ENCODE measurements at places on chromosomes 5 and 9. TPM values are rescaled to one million over a fixed set of nuclear protein-coding genes. Genes with fewer than 3 reads are reported as not detected.

Gene FST
- total RNA-seq = 14.7 TPM

DNA sequence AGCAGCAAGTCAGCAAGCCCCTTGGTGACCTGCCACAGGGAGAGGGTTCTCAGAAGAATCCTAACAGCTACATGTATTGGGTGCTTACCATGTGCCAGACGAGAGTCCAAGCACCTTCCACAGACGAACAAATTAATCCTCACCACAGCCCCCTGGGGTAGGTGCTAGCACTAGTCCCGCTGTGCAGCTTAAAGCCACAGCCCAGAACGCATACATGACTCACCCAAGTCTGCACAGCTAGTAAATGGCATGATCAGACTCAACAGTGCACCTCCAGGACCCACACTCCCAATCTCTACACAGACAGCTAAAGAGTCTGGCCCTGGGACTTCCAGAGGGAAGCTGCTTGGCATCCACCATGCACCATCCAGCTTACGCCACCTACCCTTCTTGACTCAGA, 111.5 kb downstream of the PAX5 start:
- H3K27ac ChIP-seq = no peak overlapping the region
- peaks cover 17% of the 10 kb centered on the region for H3K27me3 ChIP-seq
- H3K4me1 ChIP-seq = peaks cover 53% of the 10 kb centered on the region
- no peaks in the 10 kb centered on the region for H3K36me3 ChIP-seq
- H3K4me3 ChIP-seq = no peak overlapping the region

Gene DMRT2
- total RNA-seq = not detected

Gene F2RL2
- 87.2 TPM for total RNA-seq

DNA sequence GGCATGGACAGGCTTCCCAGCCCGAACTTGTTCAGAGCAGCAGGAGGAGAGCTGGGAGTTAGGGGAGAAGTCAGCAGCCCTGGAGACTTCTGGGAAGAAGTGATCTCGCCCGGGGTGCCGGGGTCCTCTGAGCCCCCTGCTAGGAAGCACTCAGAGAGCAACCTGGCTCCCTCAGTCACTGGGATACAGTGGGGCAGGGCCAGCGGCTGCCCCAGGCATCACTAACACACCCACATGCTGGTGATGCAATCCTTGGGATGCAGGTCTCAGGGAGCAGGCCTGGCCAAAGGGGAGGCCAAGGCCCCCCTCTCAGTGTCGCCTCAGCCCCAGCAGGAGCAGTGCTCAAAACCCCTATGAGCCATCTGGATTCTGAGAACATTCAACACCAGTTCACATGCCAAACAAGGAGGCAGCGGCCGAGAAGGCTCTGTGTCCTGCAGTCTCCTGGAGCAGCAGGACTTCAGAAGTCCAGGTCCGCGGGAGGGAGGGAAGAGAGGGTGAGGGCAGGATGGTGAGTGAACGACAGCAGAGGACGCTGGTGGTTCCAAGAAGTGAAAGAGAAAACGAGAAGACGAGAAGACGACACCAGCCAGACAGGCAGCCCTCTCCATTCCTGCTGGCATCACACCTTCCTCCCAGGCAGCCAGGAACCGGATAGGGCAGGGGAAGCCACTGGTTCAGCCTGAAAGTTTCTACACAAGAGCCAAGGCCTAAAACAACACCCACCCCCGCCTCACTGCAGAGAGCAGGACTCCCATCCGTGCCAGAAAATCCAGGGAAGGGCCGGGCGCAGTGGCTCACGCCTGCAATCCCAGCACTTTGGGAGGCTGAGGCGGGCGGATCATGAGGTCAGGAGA, 2.3 kb downstream of the PNPLA7 start:
- no peaks in the 10 kb centered on the region for H3K27me3 ChIP-seq
- H3K36me3 ChIP-seq = peaks cover 5% of the 10 kb centered on the region
- peaks cover 21% of the 10 kb centered on the region for H3K4me1 ChIP-seq
- no peak overlapping the region for H3K4me3 ChIP-seq
- H3K27ac ChIP-seq = no peak overlapping the region

Measured in HFFc6 (cell line).